ENCODE measurements at places on chromosomes 7 and 10. TPM values are rescaled to one million over a fixed set of nuclear protein-coding genes. Genes with fewer than 3 reads are reported as not detected.

GRCh38 chr7:20790375-20790774 is 3.7 kb upstream of the SP8 start:
- H3K27ac ChIP-seq: no peak overlapping the region
- DNase-seq: no peak
- H3K27me3 ChIP-seq: peaks cover 73% of the 10 kb centered on the region
- H3K4me3 ChIP-seq: no peak overlapping the region

DNA sequence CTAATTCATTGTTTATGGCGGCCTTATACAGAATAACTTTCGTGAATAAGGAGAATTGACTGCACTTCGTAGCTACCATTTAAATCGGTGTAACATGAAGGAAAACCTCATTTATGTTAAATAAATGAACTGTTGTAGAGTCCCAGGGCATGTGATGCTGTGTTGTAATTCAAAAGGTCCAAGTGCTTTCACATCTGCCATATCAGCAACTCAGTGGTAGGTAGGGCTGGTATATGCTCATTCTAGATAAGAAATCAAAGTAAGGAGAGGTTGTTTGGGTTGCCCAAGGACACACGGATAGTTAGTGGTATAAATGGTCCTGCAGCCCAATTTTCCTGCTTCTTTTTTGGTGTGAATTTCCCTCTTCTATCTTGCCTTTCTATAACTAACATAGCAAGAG is 15.8 kb downstream of the BBS9 start:
- no peak overlapping the region for H3K4me3 ChIP-seq
- no peaks in the 10 kb centered on the region for H3K36me3 ChIP-seq
- no peak overlapping the region for H3K27ac ChIP-seq
- no peaks in the 10 kb centered on the region for H3K27me3 ChIP-seq
- DNase-seq: no peak

- H3K27me3 ChIP-seq: peaks cover 78% of the 10 kb centered on the region
- peaks cover 41% of the 10 kb centered on the region for H3K4me1 ChIP-seq
- peak overlapping the region; percentile 48 for H3K4me3 ChIP-seq
- no peaks in the 10 kb centered on the region for H3K36me3 ChIP-seq
- peak overlapping the region; percentile 56 for H3K27ac ChIP-seq
Observed at GRCh38 chr10:75408509-75408875, 6.9 kb upstream of the ZNF503 start.

- DNase-seq: no peak
- H3K4me3 ChIP-seq: no peak overlapping the region
- H3K27ac ChIP-seq: no peak overlapping the region
- H3K27me3 ChIP-seq: no peaks in the 10 kb centered on the region
- H3K36me3 ChIP-seq: no peaks in the 10 kb centered on the region
Observed at GRCh38 chr10:87635498-87636312, 24.0 kb upstream of the PAPSS2 start.

GRCh38 chr7:96199421-96199820 is 122.5 kb downstream of the SLC25A13 start:
- H3K36me3 ChIP-seq: no peaks in the 10 kb centered on the region
- no peak overlapping the region for H3K4me3 ChIP-seq
- H3K4me1 ChIP-seq: peaks cover 2% of the 10 kb centered on the region
- no peak for DNase-seq
- H3K27me3 ChIP-seq: no peaks in the 10 kb centered on the region

DNA sequence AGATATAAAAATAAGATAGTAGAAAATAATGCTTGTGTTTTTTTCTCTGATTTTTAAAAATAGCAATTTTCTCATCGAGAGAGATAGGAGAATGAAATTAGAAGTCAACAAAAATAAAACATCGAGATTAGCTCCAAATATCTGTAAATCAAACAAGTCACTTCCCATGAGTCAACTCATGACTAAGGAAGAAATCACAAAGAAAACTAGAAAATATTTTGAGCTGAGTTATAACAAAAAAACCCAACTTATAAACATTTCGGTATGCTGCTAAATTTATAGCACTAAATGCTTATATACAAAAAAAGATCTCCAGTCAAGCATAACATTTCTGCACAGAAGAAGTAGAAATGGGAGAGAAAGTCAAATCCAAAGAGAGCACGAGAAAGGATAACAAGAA is 140.1 kb downstream of the ITGA8 start:
- H3K27me3 ChIP-seq: no peaks in the 10 kb centered on the region
- no peak overlapping the region for H3K4me3 ChIP-seq
- H3K27ac ChIP-seq: no peak overlapping the region
- no peaks in the 10 kb centered on the region for H3K4me1 ChIP-seq
- no peaks in the 10 kb centered on the region for H3K36me3 ChIP-seq

DNA sequence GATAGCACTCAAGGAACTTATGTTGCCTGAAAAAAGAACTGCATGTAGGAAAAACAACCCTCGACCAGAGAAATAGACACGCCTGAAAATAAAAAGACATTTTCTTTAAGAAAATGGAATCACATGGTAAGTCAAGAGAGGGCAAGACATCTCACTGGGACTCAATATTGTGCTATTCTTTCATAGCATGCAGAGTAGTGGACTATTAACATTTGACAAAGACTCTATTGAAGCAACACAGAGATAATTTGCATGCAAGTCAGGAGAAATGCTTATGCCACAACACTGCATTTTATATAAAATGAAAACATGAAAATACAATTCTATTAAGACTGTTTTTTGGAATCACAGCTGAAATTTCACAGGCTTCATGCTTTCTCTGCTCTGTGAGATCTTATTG is 77.9 kb upstream of the RHOBTB1 start:
- H3K27ac ChIP-seq: no peak overlapping the region
- H3K4me1 ChIP-seq: no peaks in the 10 kb centered on the region
- no peaks in the 10 kb centered on the region for H3K36me3 ChIP-seq
- DNase-seq: no peak

- H3K36me3 ChIP-seq: no peaks in the 10 kb centered on the region
- no peak overlapping the region for H3K4me3 ChIP-seq
- DNase-seq: no peak
- H3K27ac ChIP-seq: no peak overlapping the region
- no peaks in the 10 kb centered on the region for H3K4me1 ChIP-seq
Observed at GRCh38 chr10:33098951-33099663, 141.1 kb upstream of the ITGB1 start.

GRCh38 chr10:118840071-118840775 is 85.5 kb upstream of the CACUL1 start:
- no peak overlapping the region for H3K4me3 ChIP-seq
- H3K4me1 ChIP-seq: peaks cover 18% of the 10 kb centered on the region
- H3K27me3 ChIP-seq: no peaks in the 10 kb centered on the region
- H3K36me3 ChIP-seq: no peaks in the 10 kb centered on the region

GRCh38 chr10:29276251-29276850 is 12.5 kb upstream of the LYZL1 start:
- H3K4me1 ChIP-seq: no peaks in the 10 kb centered on the region
- no peaks in the 10 kb centered on the region for H3K27me3 ChIP-seq
- no peak overlapping the region for H3K27ac ChIP-seq
- no peaks in the 10 kb centered on the region for H3K36me3 ChIP-seq
- H3K4me3 ChIP-seq: no peak overlapping the region

DNA sequence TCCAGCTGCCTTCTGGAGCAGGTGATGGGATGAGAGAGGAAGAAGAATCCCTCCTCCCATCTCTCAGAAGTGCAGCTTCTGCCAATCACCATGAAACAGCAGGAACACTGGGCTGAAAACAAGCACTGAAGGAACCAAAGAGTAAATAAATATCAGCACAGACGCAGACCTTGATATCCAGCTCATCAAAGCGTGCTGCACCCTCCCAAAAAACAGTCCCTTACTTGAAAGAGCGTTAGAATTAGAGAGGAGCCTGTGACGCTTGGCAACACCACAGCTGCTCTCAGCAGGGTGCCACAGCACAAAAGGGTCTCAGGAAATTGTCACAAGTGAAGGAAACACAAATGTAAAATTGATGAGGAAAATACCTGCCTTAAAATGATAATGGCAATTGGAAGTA is 39.5 kb downstream of the KLF6 start:
- no peak overlapping the region for H3K27ac ChIP-seq
- no peaks in the 10 kb centered on the region for H3K36me3 ChIP-seq
- no peak for DNase-seq
- H3K4me3 ChIP-seq: no peak overlapping the region
- H3K27me3 ChIP-seq: no peaks in the 10 kb centered on the region

DNA sequence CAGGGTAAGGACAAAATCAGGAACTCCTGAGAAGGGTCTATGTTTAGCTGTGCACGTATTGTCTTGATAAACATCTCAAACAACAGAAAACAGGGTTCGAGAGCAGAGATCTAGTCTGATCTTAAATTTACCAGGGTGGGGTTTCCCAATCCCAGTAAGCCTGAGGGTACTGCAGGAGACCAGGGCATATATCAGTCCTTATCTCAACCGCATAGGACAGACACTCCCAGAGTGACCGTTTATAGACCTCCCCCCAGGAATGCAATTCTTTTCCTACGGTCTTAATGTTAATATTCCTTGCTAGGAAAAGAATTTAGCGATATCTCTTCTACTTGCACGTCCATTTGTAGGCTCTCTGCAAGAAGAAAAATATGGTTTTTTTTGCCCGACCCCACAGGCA is 35.5 kb downstream of the VIM start:
- H3K36me3 ChIP-seq: no peaks in the 10 kb centered on the region
- no peak overlapping the region for H3K27ac ChIP-seq
- no peaks in the 10 kb centered on the region for H3K4me1 ChIP-seq
- H3K4me3 ChIP-seq: no peak overlapping the region
- no peak for DNase-seq

Gene MYL10
- total RNA-seq: 14.8 TPM

Gene PAPOLB
- 0.22 TPM for total RNA-seq

Gene DYDC2
- total RNA-seq: 0.04 TPM

Gene OR9A2
- 0.18 TPM for total RNA-seq

Gene CYP26C1
- 0.09 TPM for total RNA-seq

Gene GNAT3
- total RNA-seq: not detected
